GM06990 (cell line): ENCODE measurements at places on chromosomes 12 and 14.

GRCh38 chr12:50326590-50327284 is 43.4 kb upstream of the LIMA1 start:
- DNase-seq = no peak

GRCh38 chr12:22812531-22812930 is 187.6 kb downstream of the ETNK1 start:
- no peak for DNase-seq

DNA sequence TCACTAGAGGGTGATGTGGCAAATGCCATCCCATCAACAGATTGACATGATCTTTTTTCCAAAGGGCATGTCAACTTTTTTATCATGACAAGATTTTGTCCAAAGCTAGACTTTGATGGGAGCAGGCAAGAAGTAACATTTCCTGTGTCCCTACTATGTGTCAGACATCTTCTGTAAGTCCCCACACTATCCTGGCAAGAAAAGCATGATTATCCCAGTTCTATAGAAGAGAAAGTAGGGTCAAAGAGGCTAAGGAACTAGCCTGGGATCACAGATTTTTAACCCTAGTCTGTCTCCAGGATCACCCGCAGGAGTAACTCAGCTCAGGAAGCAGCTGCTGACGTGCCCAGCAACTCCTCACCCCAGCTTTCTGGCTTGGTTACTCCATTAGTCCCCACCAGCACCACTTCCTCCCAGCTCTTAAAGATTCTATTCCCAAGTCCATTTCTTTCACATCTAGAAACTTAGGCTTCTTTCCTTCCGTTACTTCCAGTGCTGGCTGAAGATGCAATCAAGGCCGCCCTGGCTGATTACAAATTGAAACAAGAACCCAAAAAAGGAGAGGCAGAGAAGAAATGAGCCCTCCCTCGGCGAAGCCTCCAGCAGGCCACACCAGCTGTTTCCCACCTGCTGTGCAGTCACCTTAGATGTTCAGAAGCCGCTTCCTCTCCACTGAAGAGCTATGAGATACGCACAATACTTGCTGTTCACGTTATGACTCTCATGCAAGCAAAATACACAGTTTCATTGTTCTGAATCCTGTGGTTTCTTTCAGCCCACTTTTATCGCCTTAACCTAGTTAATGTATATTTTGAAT is 6.2 kb downstream of the ISCU start:
- DNase-seq = peak; percentile 83

- peak; percentile 61 for DNase-seq
Observed at GRCh38 chr12:92593734-92594402, 108.9 kb upstream of the PLEKHG7 start.

DNA sequence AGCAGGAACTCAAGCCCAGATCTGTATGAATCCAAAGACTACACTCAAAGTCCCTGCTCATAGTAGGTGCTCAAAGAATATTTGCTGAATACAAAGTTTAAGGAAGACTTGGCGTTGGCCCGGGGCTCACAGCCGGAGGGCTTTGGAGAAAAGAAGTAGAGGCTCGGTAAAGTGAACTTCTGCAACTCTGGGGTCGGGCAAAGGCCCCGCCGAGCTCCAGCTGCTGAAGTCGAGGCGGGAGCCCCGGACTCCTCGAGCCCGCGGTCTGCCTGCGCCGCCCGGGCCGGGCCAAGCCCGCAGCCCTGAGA is 335 bp downstream of the GCN1 start:
- no peak for DNase-seq

- DNase-seq = no peak
Observed at GRCh38 chr14:22026527-22026926, 352.9 kb upstream of the OR4E1 start.

DNA sequence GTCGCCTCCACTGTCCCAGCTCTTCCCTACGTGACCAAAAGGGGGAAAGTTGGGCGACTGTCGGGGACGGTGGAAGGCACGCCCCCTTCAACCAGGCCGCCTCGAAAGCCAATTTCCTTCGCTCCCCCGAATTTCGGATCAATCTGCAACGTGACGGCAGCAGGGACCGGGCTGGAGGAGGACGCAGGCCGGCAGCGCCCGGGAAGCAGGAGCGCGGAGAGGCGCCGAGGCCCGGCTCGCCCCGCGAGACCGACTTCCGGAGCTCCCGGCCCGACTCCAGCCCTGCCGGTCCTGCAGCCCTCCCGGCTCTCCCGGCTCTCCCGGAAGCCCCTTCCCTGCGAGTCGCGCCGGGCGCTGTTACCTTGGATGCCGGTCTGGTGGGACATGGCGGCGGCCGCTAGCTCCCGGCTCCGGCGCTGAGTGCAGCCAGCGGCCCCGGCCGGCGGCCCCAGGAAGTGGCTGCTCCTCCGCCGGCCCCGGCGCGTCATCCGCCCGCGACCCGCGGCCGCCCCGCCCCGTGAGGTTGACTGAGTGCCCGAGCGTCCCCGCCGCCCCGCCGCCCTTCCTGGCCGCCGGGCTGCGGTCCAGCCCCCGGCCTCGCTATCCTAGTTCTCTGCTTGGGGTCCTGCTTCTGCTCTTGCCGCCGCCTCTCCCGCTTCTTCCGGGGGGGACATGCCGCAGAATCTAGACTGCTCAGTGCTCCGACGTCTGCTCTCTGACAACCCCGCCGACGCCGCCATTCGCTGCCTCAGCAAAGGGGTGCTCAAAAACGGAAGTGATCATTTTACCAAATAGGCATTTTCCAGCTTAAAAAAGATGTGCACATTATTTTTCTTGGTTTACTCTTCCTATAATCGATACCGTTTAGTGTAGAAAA is at the start of gene TWF1:
Gene TWF1 (minus strand): TSS at position 458 of the 877 bp plus-strand sequence. CDS start 72 bp downstream, at position 386.
- peak; percentile 92 for DNase-seq

- no peak for DNase-seq
Observed at GRCh38 chr12:104852896-104853295, 105.2 kb downstream of the SLC41A2 start.

GRCh38 chr12:77687321-77687720 is 143.4 kb upstream of the NAV3 start:
- no peak for DNase-seq

DNA sequence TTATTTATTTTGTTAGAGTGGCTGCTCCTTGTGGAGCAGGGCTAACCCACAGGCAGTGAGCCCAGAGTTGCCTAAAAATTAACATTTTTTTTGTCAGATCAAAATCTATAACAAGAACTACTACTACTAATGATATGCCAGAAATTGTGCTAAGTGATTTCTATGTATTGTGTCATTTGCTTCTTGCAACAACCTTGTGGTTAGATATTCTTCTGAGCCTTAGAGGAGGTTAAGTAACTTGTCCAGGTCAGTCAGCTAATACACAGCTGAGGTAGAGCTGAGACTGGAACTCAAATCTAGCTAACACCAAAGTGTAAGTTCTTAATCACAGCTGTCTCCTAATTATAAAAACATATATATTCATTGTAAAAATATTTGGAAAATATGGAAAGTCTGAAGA is 29.8 kb downstream of the CFL2 start:
- DNase-seq = no peak

GRCh38 chr14:71591929-71592328 is 340.3 kb upstream of the RGS6 start:
- no peak for DNase-seq

GRCh38 chr12:56104815-56105608 is 653 bp downstream of the PA2G4 start:
- no peak for DNase-seq

DNA sequence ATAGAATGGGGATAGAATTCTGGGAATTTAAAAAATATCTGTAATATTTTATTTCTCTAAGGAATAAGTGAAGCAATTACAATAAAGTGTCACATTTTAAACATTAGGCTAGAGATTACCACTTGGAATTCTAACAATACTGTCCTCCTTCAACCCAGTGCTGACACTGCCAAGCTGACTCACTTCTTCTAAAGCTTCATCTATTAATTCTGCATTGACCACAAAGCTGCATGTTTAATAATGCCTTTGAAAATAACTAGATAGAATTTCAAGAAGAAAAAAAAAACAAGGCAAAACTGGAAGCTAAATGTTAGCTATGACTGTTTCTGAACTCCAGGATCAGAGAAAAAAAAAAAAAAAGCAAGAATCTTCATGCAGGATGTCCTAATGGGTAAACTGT is 970.7 kb upstream of the FBXO33 start:
- DNase-seq = no peak

DNA sequence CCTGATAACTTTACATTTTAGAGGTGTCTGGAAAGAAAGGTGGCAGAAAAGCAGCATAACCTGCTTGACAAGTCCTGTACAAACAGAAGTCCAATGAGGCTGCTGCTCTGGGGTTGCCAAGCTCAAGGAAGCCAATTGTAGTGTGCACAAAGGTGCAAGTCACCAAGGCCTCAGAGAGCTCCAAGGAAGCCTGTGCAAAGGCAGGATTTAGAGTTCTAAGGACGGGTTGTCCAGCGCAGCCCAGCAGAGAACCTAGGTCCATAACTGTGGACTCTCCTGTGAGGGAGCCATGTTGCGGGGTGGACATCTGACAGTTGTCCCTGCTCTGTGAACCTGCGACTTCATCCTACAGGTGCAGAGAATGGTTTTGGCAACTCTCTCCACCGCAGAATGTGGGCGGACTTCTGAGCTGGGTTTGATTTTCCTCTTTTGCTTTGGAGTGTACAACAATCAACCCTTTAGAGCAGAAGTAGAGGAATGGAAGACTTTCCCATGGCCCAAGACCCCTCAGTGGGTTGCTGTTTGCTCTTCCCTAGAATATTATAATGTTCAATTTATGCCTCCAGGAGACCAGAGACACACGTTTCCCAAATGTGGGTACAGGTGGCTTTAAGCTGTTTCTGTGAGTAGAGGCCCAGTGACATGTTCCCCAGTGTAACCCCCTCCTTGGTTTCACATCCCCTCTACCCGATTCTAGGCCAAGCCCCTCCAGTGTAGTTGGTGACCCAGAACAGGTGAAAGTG is 81.0 kb downstream of the ETV6 start:
- peak; percentile 75 for DNase-seq

DNA sequence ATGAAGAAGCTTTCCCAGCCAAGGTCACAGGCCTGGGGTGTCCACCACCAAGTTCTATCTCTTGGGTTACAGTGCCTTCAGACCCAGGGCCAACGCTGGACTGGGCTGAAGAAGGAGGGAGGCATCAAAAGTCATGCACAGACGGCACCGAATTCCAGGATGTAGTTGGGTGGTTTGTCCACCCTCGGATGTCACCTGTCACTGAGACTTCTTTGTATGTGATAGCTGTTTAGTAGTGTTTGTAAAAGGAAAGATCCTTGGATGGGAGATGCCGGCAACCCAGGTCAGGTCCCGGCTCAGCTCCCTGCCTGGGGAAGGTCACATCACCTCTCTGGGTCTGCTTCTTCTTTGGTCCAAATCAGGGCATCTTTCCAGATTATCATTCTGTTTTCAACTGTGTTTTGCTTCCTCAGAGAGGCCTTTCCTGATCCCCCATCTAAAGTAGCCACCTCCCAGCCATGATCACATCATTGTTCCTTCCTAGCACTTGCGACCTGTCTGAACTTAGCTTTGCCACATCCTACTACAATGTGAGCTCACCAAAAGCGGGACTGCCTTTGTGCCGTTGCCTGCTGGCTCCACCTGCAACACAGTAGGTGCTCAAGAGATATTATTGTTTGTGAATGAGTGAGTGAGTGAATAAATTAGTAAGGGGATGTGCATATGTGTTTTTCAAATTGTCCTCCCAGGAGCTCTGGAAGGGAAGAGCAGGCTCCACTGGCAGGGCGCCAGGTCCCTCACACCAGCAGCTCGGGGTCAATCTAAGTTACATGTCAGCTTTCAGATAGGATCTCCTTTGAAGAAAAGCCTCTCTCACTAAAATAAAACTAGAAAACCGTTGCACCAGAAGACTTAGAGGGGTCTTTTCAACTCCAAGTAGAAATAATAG is 2.1 kb downstream of the TSPAN11 start:
- DNase-seq = no peak

DNA sequence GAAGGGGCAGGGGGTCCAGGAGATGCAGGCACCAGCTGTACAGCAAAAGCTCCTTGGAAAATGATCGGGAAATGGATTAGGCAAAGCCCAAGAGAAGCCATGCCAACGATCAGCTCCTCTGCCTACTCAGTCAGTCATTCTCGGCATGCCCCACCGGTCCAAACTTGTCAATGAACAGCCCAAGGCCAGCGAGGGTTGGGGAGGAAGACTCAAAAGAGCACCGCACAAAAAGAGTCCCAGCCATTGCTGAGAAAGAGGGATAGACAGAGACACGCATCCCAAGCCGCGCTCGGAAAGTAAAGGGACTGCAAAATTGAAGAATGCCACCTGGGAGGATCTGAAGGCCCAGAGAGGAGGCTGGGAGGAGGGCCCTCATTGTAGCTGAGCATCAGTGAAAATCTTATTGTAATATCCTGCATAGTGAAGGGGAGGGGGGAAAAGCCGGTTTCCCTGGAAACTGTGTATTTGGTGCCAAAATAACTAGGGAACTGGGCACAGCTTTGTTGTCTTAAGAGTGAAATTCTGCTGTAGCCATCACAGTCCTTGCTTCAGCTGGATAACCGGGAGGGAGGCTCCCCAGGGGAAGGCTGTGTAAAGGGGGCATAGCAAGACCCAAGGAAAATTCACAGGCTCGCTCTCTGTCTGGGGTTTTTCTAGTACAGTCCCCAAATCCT is 4.7 kb downstream of the KDM2B start:
- DNase-seq = no peak

GRCh38 chr12:27782481-27782880 is 2.4 kb upstream of the MANSC4 start:
- DNase-seq = no peak

DNA sequence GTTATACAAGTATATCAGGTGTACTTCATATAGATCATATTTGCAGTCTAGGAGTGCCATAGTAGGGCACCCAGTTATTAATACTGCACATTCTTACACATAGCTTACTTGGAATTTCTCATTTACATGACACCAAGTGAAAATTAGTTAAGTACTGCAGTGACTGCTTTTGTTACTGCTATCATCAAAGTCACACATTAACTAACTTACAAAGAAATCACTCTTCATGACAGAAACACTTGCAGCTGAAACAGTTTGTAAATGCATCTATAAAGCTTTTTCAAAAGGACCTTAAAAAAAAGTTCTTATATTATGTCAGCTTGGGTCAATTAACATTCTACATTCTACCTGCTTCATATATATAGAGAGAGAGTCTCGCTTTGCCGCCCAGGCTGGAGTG is 17.8 kb upstream of the RFC5 start:
- DNase-seq = no peak

DNA sequence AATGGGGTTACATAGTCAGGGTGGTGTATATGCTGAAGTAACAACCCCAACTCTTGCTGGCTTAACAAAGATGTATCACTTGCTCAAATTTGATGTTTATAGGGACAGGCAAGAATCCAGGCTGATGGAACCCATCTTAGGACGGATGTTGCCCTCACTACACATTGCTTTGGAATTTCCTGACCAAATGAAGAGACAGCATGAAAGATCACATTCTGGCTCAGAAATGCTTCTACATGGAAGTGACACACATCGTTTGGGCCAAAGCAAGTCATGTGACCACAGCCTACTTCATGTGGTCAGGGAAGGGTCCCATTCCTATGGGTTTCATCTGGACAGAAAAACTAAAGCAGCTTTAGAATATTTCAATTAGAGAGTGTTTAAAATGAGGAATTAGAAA is 345.8 kb downstream of the TMEM132D start:
- no peak for DNase-seq

DNA sequence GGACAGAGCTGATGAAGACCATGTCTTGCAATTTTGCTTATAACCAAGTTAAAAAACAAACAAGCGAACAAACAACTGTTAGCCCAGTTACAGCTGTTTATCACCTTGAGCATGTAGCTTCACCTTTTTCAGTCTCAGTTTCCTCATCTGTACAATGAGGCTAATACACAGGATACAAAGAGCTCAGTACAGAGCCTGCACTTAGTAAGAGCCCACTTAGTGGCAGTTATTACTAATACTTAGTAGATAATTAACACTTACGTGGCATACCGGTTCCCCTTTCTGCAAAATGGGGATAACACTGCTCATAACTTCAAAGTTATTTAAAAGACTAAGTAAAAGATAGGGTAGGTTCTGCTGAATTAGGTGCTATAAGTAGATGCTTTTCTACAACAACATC is 228.0 kb downstream of the MON2 start:
- no peak for DNase-seq
